Left forelimb (tissue), 1 donor: ENCODE measurements at places on chromosomes 7 and 10.

DNA sequence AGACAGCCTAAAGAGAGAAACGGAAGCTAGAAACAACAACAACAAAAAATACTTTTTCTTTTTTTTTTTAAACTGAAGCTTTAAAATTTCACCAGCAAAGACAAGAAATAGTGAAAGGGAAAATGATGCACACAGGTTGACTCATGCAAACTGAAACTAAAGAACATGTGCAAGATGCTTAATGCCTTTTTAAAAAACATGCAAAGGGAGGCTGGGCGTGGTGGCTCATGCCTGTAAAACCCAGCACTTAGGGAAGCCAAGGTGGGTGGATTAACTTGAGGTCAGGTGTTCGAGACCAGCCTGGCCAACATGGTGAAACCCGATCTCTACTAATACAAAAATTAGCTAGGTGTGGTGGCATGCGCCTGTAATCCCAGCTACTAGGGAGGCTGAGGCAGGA is 15.1 kb upstream of the CUBN start:
- DNase-seq = no peak

DNA sequence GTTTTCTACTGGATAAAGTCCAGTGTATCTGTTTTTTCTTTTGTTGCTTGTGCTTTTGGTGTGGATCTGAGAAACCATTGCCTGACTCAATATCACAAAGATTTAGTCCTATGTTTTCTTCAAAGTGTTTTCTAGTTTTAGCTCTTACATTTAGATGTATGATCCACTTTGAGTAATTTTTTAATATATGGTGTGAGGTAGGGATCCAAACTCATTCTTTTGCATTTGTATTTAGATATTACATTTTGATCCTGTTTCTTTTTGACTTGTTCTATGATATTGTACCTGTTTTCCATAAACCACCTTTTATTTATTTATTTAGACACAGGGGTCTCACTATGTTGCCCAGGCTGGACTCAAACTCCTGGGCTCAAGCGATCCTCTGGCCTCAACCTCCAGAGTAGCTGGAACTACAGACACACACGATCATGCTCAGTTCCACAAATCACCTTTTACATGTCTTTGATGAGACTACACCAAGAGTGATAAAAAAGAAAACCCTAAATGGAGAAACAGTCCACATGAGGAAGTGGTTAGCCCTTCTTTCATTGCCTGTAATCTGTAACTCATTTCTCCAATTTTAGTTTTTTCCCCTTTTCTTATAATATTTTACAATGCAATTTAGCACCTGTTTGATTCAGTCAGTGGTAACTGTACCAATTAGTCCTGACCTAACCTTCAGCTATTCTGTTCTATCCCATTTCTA is 86.0 kb downstream of the SLC37A3 start:
- DNase-seq = no peak

- no peak for DNase-seq
These were observed 16.3 kb downstream of the CYP2W1 start for GRCh38 chr7:999149-999879.

- DNase-seq = no peak
These were observed 95.5 kb upstream of the GTF2I start for GRCh38 chr7:74561898-74562613.

DNA sequence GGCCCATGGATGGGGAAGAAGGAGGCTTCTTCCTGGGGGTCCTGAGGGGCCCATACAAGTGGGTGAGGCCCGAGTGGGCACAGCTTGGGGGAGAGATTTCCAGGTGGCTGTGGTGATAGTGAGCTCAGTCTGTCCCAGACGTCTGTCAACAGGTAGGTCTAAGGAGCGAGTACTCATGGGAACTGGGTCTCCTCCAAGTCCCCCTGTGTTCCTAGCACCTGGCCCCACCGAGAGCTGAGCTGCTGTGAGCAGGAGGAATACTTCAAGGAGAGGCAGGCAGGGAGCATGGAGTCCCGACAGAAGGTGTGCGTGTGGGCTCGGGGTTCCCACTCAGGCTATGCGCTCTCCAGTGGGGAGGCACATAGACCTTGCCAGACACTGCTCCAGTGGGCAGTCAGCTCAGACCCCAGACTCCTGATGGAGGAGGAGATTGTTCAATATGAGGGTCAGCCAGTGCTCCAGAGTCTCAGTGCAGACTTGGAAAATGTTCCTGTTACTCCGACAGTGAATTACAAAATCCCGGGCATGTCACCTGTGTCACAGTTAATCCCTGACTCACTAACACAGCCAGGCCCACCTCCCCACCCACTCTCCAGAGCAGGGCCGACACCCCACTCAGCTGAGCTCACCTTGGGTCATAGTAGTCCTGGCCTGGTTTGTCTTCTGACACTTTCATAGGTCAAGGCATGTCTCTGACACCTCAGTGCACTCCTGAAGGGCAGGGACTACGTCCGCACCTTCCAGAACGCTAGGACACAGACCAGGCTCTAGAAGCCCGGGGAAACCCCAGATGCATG is 28.2 kb upstream of the C10orf53 start:
- no peak for DNase-seq

- no peak for DNase-seq
These were observed 356 bp upstream of the NDUFB2 start for GRCh38 chr7:140696024-140696679.

- no peak for DNase-seq
These were observed 166.4 kb downstream of the CELF2 start for GRCh38 chr10:11184093-11184492.

GRCh38 chr10:131311402-131311660 is 190 bp downstream of the TCERG1L start:
- no peak for DNase-seq

DNA sequence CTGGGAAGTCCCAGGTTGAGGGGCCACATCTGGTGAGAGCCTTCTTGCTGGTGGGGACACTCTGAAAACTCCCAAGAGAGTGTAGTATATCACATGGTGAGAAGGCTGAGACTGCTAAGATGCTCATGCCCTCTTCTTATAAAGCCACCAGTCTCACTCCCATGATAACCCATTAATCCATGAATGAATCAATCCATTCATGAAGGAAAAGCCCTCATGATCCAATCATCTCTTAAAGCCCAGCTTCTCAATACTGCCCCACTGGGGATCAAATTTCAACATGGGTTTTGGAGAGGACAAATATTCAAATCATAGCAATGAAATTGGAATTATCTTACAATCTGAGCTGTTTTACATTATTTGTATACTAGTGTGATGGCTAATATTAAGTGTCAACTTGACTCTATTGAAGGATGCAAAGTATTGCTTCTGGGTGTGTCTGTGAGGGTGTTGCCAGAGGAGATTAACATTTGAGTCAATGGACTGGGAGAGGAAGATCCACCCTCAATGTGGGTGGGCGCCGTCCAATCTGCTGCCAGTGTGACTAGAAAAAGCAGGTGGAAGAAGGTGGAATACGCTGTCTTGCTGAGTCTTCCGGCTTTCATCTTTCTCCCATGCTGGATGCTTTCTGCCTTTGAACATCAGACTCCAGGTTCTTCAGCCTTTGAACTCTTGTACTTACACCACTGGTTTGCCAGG is 14.3 kb upstream of the UBE2D1 start:
- DNase-seq = no peak
